ENCODE measurements at places on chromosomes 6 and 20.

DNA sequence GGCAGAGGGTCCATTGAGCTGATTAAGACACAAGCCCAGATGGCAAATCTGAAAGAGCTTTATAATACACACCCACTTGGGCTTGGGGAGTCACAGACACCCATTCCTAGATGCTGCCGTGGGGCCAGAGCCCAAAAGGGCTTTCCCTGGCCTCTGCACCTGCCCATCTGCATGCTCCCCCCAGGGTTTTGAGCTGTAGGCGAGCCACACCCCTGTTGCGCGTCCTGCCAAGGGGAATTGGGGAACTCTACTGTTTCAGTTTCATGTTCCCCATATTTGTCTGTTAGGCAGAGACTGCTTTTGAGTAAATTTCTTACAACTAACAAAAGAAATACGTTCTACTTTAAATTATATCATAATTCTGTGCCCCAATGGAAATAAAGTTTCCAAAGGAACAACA is 52.9 kb upstream of the FNDC1 start:
- DNase-seq: no peak

DNA sequence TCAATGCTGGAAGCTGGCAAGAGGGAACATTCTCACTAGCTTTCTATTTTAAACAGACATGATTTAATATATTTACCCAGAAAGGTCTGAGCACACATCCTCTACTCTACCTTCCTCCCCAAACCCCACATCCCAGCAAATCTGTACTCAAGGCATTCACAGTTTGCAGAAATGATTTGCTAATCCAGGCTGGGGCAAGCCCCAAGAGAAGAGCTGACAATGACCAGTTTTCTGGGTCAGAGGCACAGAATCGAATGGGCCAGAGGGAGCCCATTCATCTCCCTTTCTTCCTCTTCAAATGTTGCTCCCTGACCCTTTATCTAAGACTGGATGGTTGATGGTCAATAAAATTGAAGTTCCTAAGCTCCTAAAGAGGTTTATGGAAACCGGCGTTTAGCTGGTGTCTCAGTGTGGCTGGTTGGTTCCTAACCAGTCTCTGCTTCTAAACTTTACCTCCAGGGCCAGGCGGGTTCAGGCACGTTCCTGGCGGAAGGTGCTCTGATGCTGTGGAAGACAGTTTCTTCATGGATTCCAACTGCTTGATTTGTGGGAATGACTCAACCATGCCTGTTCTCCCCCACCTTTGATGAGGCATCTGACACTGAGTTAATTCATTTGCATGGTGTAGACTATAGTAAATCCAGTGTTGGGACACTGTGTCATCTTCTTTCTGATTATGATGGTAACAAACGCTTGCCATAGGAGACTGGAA is 96.4 kb upstream of the IYD start:
- DNase-seq: no peak

- DNase-seq: peak; percentile 45
These were observed 5.0 kb downstream of the BRD2 start for GRCh38 chr6:32973144-32974015.

DNA sequence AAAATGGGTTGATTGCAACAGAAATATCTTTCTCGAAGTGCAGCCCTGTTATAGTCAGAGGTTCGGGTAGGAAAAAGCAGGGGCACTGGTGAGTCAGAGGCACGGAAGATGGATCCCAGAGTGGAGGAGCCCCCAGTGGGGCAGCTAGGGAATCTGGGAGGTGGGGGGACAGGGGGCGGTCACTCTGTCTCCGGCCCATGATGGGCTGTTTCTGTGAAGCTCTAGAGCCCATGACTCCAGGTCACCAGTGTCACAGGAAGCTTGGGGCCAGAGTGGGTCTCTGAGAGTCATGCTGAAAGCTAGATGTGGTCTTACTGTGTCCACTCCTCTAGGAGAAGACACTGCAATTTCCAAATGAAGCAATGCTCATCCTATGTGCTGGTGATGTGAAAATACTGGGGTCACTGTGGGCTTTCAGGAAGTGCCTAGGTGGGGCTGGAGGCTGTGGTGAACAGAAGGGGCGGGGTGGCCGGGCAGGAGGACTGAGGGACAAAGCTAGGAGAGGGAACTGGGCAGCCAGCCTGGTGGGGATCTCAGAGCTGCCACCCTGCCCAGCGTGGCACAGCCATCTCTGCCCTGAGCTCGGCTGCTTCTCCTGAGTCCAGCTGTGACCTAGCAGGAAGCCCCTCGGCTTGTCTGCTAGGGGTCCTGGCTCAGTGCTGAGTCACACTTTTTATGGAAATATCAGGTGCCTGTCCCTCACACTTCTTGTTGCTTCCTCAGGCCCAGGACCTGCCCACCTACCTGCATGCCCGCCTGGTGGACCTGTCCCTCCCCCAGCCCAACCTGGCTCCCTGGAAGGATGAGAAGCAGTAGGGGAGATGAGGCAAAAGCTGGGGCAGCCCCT is 54.2 kb downstream of the IRF4 start:
- DNase-seq: no peak

DNA sequence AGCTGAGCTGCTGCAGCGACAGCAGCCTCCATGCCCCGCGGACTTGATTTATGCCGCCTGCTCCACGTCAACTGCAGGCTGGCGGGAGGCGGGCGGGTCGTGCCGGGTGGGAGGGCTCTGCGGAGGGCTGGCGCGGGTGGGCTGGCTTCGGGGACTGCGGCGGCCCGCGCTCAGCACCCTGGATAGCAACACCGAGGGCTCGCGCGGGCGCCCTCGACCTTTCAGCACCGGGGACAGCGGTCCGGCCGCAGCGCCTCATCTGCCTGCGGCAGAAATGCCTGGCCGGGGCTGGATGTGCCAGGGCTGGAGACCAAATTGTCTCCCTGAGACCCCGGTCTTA is 792 bp downstream of the SNAP25 start:
- DNase-seq: peak; percentile 57

DNA sequence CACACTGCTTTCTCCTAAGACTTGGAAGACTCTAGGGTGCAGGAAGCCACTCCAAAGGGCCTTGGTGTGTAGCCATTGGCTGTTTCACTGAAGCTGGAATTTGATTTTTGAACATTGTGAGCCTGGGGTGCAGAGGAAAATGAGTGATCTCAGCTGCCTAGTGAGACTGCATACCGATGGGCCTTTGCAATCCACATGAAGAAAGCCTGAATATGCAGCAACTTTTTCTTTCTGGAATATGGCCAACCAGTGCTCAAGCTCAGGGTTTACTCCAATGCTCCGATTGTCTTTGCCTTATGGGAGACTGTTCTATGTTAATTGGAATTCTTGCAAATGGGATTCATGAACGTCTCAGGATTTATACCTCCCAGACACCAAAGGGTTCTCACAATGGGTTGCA is 242.6 kb downstream of the DOK5 start:
- DNase-seq: no peak

DNA sequence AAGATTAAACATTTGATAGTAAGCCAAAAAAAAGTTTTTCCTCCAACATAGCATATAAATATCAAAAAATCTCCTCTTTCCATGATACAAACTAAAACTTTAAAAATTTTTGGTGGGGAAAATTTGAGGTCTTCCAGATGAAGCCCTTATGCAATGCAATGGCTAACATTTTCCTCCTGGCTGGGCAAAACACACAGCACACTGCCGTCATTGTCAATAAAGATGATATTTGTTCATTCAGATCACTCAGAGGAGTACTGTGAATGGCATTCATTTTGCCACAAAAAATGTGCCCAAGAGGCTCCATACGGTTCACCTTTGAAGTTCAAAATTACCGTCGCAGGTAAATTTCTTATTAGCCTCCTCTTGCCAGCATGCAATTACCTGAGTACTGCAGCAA is 33.9 kb upstream of the FBXO9 start:
- DNase-seq: no peak

DNA sequence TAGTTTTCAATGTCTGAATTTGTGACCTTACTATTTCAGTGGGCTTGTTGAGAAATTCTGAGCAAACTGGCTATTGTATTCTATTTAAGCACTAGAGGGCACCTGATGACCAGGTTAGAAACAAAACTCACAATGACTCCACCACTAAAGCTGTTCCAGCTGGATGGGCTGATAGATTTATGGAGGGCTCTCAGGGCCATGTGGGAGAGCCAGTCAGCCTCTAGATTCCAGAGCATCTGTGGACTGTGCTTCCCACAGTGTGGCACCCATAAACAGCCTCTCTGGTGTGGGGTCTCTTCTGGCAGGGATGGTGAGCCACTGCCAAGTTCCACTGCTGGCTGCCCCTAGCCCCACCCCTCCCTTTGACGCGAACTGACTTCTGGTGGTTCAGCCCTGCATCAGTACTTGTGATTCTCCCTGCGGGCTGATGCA is 29.2 kb downstream of the C6orf58 start:
- DNase-seq: no peak

DNA sequence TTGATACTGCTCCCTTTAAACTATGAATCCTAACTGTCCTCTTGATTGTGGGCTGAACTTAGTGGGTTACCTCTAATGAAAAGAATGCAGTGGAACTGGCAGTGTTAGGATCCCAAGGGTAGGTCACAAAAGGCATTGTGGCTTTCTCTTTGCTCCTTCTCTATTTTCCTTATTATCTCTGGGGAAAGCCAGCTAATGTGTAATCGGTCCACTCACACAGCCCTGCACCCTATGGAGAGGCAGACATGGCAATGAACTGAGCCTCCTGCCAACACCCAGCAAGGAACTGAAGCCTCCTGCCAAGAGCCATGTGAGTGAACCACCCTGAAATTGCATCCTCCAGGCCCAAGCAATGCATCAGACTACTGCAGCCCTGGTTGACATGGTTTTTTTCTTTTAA is 24.6 kb upstream of the ZNF133 start:
- DNase-seq: no peak

GRCh38 chr6:158589366-158589765 is 29.5 kb downstream of the TMEM181 start:
- DNase-seq: no peak

GRCh38 chr20:15889061-15889460 is 684.2 kb downstream of the KIF16B start:
- DNase-seq: no peak

DNA sequence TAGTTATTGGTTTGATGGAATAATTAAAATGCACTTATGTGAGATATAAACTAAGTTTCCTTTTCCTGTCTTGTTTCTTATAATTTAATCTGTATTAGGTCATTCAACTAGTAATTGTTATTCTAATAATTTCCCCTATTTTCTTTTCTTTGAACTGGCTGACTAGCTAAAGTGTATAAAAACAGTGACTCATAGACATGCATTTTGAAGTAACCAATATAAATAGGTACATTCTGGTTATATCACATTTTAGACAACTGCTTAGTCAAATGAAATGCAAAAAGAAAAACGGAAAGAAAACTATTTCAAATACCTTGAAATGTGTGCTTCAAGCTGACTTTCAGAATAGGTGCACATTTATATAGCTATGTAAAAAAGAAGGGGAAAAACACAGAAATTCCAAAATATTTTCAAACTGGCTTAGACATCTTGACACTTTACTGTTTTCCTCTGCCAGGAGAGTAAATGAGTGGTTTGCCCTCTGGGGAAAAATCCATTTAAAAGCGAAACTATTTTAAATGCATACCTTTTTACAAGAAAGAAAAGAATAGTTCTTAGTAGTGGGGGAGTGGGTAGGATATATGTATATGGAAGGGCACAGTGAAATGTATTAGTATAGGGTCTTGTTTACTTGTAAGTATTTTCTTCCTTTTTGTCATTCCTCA is 28.3 kb downstream of the KCNQ5 start:
- DNase-seq: no peak

DNA sequence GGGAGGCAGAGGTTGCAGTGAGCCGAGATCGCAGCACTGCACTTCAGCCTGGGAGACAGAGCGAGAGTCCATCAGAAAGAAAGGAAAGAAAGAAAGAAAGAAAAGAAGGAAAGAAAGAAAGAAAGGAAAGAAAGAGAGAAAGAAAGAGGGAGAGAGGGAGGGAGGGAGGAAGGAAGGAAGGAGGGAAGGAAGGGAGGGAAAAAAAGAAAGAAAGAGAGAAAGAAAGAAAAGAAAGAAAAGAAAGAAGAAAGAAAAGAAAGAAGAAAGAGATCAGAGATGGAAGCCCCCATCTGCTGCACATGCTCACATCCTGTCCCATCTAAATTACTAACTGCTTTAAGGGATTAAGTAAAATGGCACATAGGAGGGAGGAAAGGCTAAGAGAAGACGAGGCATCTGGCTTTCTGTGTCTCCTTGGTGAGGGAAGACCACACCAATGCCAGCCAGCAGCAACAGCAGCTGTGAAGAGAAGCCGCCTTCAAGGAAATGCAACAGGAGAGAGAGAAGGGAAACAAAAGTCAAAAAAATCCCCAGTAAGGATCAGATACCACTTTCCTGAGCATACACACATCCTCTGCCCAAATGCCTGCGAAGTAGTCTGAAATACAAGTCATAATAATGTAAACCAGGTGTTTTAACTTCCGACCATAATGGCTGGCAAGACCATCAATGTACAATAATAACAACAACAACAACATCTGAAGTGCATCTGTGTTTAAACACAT is 300.2 kb upstream of the JARID2 start:
- no peak for DNase-seq

- no peak for DNase-seq
These were observed 43.2 kb upstream of the ADTRP start for GRCh38 chr6:11821781-11822180.

DNA sequence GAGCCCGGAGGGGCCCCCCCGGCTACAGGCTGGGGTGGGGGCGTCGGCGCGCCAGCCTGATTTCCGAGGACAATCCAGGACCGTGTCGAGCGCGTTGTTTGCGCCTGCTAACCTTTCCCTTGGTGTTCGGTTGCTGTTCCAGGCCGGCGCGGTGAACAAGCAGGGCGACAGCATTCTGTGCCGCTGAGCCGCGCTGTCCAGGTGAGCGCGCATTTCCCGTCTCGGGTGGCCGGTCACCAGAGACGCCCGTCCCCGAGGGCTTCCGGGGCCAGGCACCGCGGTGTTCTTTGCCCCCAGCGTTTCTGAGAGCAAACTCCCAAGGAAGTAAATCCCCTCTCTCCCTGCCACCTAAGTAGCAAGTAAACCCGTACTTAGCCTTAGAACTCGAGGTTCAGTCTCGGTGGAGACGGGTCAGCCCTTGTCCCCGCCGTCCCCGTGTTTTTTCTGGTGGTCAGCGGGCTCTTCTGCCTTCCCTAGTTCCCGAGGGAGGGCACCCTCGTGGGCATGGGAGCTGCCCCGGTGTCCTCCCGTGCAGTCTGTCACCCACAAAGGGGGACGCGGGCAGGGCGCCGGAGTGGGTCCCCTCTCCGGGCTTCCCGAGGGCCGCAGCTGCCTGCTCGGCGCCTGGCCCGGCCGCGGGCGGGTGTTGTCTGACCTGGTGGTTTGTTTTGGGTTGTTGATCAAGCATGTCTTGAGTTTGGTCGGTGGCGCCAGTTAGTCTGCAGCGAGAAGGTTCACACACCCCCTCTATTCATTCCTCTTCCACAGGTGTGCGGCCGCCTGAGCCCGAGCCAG is 1.5 kb downstream of the ID4 start:
- DNase-seq: no peak

DNA sequence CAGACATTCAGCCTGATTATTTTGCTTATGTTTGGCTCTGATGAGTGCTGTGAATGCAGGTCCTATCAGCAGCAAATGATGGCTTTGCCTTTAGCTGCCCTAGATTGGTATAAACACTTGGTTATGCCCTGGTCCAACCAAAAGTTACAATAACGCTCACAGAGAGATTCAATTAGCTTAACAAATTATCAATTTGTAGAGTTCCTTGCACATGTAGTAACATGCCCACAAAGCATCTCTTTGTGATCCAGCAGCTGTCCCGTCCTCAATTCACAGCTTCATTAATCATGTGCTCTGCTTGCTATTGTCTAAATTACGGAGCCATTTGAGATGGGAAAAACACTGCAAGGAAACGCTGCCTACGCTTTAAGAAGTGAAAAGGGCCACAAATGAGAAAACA is 457.9 kb downstream of the HDGFL1 start:
- no peak for DNase-seq

- DNase-seq: no peak
These were observed 49.1 kb downstream of the MAP3K7 start for GRCh38 chr6:90537723-90538258.
